PC-9 (cell line): ENCODE measurements at places on chromosomes 3 and 15.

GRCh38 chr3:53748512-53749271 is 97.5 kb downstream of the CHDH start:
- no peak for DNase-seq

- DNase-seq = no peak
These were observed 25.6 kb downstream of the TMEM207 start for GRCh38 chr3:190424108-190424477.

DNA sequence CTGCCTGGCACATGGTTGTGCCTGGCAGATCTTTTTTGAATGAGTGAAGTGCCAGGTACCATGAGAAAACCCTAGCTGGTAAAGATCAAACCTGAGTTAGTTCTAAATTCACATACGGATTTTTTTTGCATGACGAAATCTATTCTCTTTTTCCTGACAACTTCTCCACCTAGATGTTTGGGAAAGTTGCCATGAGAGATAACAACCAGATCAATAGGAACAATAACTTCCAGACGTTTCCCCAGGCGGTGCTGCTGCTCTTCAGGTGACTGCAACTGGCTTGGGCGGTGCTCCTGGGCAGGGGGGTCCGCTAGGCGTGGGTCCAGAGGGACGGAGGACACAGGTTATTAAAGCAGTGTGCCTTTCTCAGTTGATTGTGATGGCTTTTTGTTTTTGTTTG is 71.8 kb downstream of the CHDH start:
- no peak for DNase-seq

GRCh38 chr15:89490814-89491315 is 5.5 kb downstream of the RHCG start:
- no peak for DNase-seq

DNA sequence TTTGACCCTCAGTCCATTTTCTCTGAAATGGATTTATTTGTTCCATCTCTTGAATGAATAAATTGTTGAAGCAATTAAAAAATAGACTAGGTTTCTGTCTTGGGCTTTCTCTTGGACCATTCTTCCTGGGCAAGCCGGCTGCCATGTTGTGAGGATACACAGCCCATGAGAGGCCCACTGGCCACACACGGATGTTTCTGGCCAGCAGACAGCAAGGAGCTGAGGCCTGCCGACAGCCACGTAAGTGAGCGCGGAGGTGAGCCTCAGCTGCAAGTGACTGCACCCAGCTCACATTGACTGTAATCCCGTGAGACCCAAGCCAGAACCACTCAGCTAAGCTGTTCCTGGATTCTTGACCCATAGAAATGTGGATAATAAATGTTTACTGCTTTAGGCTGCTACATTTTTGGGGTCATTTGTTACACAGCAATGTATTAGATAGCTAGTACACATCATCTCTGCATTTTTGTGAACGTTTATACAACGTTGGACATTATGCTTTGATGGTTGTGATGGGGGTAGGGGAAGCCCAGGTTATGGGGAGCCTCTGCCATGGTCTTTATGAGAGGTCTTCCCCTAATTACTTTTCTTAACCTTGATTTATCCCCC is 22.8 kb downstream of the IDH3A start:
- no peak for DNase-seq

- no peak for DNase-seq
These were observed 97.1 kb downstream of the STRIT1 start for GRCh38 chr3:155196131-155197021.

DNA sequence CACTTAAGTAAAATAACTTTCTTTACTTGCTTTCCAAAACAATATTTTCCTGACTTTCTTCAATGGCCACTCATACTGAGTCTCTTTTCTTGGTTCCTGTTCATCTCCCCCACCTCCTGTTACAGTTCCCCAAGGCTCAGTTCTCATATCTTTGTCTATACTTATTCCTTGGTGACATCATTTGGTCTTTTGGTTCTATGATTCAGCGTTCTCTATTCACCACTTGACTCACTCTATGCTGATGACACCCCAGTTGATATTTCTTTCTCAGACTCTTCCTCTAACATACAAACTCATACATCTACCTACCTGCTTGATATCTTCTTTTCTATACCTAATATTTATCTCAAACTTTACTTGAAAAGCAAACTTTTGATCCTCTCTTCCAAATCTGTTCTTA is 85.0 kb upstream of the P3H2 start:
- no peak for DNase-seq

DNA sequence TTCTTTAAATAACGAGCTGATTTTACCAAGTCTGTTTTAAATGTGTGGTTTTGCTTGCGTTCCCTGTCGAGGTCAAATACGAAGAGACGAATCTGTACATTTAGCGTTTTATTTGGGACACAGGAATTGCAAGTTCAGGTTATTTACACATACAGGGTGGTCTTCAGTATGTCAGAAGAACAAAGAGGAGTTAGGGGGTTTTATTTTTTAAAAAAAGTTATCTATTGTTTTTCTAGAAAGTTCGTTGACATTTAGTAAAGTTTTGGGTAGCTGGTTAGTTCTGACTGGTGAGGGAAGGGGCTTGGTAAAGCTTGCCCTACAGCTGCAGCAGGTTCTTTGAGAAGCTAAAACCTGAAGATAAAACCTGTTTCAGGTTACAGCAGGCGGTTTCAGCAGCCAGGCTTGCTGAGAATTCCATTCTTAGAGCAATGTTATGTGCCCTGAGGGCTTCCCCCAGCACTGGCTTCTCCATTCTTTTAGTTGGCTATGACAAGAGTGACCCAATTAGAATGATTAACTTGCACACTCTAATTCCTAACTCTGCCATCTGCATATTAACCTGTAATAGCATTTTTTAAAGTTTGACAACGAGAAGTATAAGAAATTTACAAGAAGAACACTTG is 815 bp upstream of the ZNF280D start:
- DNase-seq = peak; percentile 18

DNA sequence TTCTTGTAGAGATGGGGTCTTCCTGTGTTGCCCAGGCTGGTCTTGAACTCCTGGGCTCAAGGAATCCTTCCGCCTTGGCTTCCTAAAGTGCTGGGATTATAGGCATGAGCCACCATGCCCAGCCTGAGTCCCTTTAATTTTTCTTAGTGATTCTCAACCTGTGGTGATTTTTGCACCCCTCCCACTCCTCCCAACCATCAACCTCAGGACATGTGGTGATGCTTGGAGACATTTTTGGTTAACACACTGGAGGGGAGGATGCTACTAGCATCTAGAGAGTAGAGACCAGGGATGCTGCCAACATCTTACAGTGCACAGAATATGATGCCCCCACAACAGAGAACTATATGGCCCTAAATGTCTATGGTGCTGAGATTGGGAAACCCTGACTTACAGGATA is 83.0 kb upstream of the LMOD3 start:
- DNase-seq = no peak

DNA sequence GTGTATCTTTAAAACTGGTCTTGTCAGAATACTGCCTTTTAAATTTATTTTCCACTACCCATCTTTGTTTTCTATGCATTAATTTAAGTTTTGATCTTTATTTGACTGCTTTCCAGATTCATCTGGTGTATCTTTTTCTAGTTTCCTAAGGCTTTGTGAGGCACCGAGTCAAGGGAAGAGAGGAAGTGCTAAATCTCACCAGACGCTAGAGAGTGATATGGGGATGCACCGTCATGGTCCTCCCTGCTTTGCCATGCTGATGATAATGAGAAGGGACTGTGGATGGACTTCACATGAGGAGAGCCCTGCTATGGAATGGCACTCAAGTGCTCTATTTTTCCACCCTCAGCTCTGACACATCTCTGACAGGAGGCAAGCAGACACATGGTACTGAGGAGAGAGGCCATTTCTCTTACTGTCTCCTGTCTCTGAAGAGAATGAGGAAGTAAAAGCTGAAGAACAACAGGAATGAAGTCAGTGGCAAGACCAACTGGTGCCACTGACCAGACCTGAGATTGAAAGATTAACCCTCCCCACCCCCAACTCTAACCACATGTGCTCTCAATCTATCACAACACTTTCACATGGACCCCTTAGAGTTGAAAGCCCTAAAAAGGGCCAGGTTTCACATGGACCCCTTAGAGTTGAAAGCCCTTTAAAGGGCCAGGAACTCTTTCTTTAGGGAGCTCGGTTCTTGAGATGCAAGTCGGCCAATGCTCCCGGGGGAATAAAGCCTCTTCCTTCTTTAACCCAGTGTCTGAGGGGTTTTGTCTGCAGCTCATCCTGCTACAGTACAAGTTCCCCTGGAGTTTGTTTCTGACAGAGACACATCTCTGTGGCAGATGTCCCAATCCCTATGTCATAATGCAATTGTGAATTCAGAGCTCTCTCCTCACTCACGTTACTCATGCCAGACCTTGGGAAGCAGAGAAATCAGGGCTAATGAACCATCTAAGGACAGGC is at the start of gene IQCF2:
Gene IQCF2 (plus strand): TSS at position 913 of the 963 bp plus-strand sequence. CDS start 52 bp downstream, outside the sequence.
- DNase-seq = no peak

DNA sequence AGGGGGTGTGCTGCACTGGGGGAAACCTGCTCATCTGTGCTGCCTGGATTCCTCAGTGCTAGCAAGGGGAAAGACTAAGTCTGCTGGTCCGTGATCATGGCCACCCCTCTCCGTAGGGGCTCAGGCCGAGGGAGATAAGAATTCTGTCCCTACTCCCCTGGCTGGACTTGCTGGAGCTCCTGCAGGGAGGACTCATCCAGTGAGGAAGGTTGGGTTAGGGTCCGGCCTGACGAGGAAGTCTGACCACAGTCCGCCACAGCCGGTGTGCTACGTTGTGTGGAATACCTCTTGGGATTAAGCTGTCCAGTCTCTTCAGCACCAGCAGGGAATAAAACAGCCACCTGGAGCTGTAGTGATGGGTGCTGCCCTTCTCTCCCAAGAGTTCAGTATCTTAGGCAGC is 1309.1 kb upstream of the CADM2 start:
- no peak for DNase-seq

DNA sequence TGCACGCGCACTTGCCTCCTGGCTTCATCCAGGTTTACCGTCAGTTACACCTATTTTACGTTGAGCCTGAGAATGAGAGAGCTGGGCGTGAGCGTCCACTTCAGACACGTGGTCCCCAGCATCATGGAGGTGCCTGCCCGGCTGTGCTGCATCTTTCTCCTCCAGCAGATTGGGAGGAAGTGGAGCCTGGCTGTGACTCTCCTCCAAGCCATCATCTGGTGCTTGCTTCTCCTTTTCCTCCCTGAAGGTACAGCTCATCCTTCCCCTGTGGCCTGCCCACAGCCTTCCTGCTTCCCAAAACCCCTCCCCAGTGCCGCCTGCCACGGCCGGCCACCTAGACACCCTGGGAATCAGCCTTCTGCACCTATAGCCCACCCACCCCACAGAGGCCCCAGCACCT is 31.6 kb downstream of the SLC22A14 start:
- DNase-seq = no peak

DNA sequence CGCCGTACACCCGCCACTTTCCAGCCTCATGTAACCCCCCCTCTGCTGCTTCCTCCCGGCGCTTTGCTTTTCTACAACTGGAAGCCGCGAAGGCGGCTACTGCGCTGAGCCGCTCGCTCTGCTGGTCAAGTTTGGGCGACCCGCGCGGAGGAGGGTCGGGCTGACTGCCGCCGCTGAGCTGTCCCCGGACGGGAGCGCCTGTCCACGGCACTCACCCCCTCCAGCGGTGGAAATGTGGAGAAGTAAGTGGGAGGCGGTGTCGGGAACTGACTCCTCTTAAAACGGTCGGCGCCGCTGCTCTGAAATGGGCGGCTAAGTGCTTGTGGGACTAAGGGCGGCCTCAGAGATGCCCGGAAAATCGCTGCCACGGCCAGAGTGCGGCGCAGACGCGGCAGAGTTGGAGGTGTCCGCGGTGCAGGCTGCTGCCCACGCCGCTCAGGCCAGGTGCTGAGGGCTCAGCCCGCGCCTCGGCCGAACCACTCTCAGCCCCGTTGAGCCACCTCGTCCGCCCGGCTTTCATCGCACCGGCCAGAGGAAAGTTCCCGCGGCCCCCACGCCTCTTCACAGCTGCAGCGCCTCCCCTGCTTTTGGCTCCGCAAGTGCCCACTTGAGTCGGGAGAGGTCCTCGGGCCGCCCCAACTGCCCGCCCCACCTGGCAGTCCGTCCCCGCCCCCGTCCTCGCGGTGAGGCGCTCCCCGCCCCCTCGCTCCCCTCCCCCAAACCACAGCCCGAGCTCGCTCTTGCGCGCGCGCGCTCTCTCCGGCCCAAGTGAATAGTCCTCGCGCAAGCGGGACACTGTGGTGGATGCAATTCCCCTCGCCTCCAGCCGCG is at the start of gene EPHA6:
Gene EPHA6 (plus strand): TSS at position 775 of the 831 bp plus-strand sequence.
- peak; percentile 62 for DNase-seq

DNA sequence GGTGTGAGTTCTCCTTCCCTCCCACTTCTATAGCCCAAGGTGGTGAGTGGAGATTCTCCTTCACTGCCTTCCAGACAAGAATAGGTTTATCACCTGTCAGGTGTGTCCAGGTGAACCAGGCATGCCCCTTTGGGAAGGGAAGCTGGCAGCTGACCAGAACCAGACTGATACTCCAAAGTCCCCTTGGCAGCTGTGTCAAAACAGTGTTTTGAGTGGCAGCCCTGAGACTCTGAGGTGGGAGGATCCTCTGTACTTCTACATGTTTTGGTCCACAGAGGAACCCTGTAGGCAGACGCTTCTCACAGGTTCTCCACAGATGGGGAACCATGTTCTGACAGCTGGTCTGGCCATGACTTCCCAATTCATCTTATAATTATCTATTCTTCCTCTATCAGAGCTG is 30.1 kb downstream of the ISL2 start:
- DNase-seq = no peak

- DNase-seq = no peak
These were observed 187.4 kb downstream of the GOLGA6L6 start for GRCh38 chr15:20353966-20354883.

DNA sequence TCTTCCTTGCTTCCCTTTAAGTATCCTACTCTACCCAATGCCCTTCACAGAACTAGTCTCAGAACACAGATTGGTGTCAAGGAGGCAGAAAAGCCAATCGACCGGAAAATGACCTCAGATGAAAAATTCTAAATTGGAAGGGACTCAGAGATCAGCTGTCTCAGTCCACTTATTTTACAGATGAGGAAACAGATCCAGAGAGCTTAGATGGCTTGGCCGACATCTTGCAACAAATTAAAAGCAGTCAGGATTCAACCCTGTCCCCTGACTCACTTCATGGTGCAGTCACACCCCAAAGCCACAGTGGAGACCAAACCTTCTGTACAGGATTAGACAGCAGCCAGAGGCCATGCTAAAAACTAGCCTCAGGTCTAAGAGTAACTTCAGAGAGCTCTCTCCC is 169.3 kb upstream of the BHLHE40 start:
- DNase-seq = no peak

GRCh38 chr3:126202276-126202675 is 21.9 kb upstream of the ALDH1L1 start:
- no peak for DNase-seq

DNA sequence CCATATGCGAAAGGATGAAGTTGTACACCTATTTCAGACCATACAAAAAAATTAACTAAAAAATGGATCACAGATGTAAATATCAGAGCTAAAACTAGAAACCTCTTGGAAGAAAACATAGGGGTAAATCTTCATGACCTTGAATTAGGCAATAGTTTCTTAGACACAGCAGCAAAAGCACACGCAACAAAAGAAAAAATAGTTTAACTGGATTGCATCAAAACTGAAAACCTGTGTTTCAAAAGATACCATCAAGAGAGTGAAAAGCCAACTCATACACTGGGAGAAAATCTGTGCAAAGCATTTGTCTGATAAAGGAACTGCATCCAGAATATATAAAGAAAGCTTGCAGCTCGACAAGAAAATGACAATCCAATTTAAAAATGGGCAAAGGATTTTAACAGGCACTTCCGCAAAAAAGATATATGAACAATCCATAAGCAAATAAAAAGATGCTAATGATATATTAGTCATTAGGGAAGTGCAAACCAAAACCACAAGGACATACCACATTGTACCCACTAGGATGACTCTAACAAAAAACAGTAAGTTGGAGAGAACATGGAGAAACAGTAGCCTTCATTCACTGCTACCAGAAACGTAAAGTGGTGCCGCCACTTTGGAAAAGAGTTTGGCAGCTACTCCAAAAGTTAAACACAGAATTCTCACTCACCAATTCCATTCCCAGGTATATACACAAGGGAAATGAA is 263.1 kb downstream of the ADAMTS17 start:
- peak; percentile 79 for DNase-seq
